ENCODE measurements at places on chromosomes 1 and 21.

GRCh38 chr1:24413350-24414163 lies at the start of gene STPG1:
Gene STPG1, minus strand, starts transcription at chr1:24413782. Its CDS starts 12,394 bp downstream, at chr1:24401388.
- DNase-seq, result peak; percentile 87

DNA sequence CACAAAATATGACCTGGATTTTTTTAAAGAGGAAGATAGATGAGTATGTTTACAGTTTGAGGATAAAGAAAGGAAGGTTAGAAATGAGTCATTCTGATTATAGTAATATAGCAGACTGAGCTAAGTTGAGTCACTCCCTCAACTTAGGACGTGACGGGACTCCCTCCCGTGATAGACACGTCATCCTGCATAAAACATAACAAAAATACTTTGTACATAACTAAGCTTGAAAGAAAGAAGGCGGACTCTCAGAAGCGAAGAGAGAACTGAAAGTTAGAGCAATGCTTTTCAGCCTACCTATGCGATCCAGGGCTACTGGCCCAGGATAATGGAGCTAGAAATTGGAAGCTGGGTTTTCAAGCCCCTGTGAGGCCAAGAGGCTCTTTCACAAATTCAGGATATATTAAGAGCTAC lies 53.0 kb upstream of the DESI2 start:
- DNase-seq, result peak; percentile 72

DNA sequence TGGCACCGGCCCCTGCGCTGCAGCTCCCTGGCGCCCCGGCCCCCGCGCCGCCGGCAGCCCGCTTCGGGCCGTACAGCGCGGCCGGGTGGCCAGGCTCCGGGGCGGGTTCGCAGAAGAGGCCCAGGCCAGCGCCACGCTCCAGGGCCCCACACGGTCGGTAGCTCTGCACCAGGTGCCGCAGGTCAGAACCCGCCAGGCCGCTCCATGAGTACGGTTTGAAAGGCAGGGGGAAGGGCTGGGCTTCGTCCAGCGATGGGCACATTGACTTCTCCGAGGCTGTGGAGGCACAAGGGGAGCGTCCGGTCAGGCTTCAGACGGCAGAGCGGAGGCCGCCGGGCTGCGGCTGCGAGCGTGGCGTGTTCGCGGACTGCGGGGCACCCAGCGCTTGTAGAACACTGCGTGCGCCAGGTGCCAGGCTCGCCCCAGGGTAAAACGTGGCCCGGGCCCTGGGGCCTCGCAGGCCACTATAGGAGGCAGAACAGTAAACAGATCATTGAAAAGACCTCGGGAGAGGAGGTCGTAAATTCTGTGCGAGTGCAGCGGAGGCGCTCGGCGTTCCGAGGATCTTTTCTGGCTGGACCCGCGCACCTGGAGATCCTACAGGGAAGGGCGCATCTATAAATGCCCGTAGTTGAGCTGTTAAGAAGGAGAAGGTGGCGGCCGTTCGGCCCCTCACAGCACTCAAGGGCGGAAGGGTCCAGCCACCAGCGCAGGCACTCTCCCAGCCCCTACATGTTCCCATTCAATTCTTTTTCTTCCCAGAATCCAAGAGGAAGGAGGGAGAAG lies 5.7 kb downstream of the GFI1 start:
- no peak for DNase-seq

DNA sequence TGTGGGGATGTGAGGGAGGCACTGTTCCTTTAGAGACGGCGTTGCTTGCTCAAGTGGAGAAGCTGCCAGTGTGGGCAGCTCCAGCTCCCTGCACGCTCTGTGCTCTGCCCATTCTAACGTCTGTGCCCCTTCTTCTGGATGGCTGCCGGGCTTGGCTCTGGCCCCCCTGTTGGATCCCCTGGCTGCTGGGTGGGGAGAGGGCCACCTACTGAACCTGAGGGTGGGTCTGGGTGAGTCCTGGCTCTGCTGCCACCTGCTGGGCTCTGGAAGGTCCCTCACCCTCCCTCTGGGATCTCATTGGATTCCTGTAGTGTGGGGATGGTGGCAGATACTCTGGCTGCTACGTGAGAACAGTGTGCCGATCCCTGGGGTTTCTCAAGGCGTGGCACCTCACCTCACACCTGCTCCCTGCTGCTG lies 5.0 kb downstream of the PFKL start:
- DNase-seq, result peak; percentile 54

- DNase-seq, result no peak
Measured at GRCh38 chr1:34266127-34266951, 89.6 kb downstream of the C1orf94 start.

Data from A549 (cell line).